K562 (cell line): ENCODE measurements at places on chromosomes 1 and 21. TPM values are rescaled to one million over a fixed set of nuclear protein-coding genes. Genes with fewer than 3 reads are reported as not detected.
A peak's percentile ranks its signal among the peaks of the same experiment; 100 is the strongest.

- no peak for DNase-seq
- H3K27ac ChIP-seq = no peak overlapping the region
- no peaks in the 10 kb centered on the region for H3K4me1 ChIP-seq
- H3K36me3 ChIP-seq = no peaks in the 10 kb centered on the region
- no peak overlapping the region for H3K4me3 ChIP-seq
Observed at GRCh38 chr1:85411567-85412305, 53.2 kb downstream of the DDAH1 start.

GRCh38 chr1:203930342-203930741 lies 68.9 kb downstream of the SNRPE start:
- no peak for DNase-seq
- H3K27ac ChIP-seq = no peak overlapping the region
- no peaks in the 10 kb centered on the region for H3K4me1 ChIP-seq
- H3K27me3 ChIP-seq = 0 out of 3 replicates have a peak, but pooled peaks cover under 1% of the 10 kb centered on the region

GRCh38 chr1:32889731-32890278 lies 3.5 kb downstream of the HPCA start:
- DNase-seq = no peak
- H3K27ac ChIP-seq = no peak overlapping the region
- H3K36me3 ChIP-seq = no peaks in the 10 kb centered on the region

- DNase-seq = peak; percentile 26
- peaks cover 10% of the 10 kb centered on the region; the same call in 1 of the 2 replicates for H3K4me1 ChIP-seq
- no peak overlapping the region for H3K4me3 ChIP-seq
- H3K27ac ChIP-seq = no peak overlapping the region
Observed at GRCh38 chr1:12113433-12114339, 50.6 kb downstream of the TNFRSF8 start.

DNA sequence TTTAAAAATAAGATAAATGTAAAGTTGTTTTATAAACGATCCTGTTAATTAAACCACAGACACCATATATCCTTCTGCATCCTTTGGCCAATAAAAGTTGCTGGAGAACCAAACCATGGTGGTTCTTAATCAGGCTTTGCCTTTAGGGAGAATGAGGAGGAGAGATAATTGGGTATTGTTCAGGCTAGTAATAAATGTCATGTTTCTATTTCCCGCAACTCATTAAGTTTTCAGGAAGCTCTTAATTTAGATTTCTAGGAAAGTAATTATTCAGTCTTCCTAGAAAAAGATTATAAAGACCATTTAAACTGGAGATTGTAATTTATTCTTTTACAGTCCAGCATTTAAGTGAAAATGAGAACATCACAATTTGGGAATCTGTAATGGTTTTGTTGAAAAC lies 34.5 kb downstream of the RAB4A start:
- no peaks in the 10 kb centered on the region for H3K27me3 ChIP-seq
- H3K4me1 ChIP-seq = no peaks in the 10 kb centered on the region
- H3K4me3 ChIP-seq = no peak overlapping the region

- H3K36me3 ChIP-seq = peaks cover 52% of the 10 kb centered on the region
- H3K27me3 ChIP-seq = no peaks in the 10 kb centered on the region
- H3K27ac ChIP-seq = peak within 1 kb of the TSS; percentile 53; the same call in 2 of the 3 replicates
- DNase-seq = peak; percentile 79
- no peak within 1 kb of the TSS for H3K4me3 ChIP-seq
Observed at GRCh38 chr1:155320661-155321617, at the start of gene RUSC1. TSS of gene RUSC1 (plus strand) at chr1:155320894. CDS start at chr1:155321774, 880 bp downstream.

- no peak for DNase-seq
- peaks cover 26% of the 10 kb centered on the region for H3K4me1 ChIP-seq
- H3K4me3 ChIP-seq = no peak overlapping the region
- H3K27ac ChIP-seq = no peak overlapping the region
- peaks cover 30% of the 10 kb centered on the region for H3K27me3 ChIP-seq
Observed at GRCh38 chr1:21585037-21585436, 75.8 kb downstream of the ALPL start.

DNA sequence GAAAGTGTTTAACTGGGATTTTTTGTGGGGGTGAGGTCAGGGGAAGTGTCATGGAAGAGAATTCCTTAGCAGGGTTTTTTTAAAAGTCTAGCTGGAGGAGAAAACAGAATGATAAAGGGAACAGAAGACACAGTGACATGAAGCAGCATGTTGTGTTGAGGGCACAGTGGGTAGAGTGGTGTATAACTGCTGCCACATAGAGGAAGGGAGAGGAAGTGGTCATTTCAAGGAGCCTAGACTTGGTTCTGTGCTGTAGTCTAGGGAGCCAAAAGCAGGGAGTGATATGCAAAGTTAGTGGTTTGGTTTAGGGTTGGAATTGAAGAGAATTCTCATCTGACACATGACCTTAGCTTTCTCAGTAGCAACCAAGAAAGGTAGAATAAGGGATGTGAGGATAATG lies 10.2 kb downstream of the EEIG2 start:
- no peaks in the 10 kb centered on the region for H3K27me3 ChIP-seq
- H3K36me3 ChIP-seq = no peaks in the 10 kb centered on the region; the same call in 2 of the 3 replicates
- peaks cover 17% of the 10 kb centered on the region; the same call in 2 of the 3 replicates for H3K4me1 ChIP-seq
- H3K4me3 ChIP-seq = no peak overlapping the region

GRCh38 chr1:104648269-104648691 lies 898.6 kb downstream of the AMY1C start:
- no peak overlapping the region for H3K4me3 ChIP-seq
- H3K27ac ChIP-seq = no peak overlapping the region
- H3K27me3 ChIP-seq = no peaks in the 10 kb centered on the region
- H3K36me3 ChIP-seq = no peaks in the 10 kb centered on the region

HSPG2 gene
- polyA plus RNA-seq = 29.9 and 34.2 TPM in 2 replicates

PLOD1 gene
- 52.7 and 70.2 TPM in 2 replicates for polyA plus RNA-seq

FMO3 gene
- not detected in 2 replicates for polyA plus RNA-seq

OR2M3 gene
- not detected in 2 replicates for polyA plus RNA-seq
